Neural crest cell (in vitro differentiated cells): ENCODE measurements at places on chromosomes 16 and 17.

DNA sequence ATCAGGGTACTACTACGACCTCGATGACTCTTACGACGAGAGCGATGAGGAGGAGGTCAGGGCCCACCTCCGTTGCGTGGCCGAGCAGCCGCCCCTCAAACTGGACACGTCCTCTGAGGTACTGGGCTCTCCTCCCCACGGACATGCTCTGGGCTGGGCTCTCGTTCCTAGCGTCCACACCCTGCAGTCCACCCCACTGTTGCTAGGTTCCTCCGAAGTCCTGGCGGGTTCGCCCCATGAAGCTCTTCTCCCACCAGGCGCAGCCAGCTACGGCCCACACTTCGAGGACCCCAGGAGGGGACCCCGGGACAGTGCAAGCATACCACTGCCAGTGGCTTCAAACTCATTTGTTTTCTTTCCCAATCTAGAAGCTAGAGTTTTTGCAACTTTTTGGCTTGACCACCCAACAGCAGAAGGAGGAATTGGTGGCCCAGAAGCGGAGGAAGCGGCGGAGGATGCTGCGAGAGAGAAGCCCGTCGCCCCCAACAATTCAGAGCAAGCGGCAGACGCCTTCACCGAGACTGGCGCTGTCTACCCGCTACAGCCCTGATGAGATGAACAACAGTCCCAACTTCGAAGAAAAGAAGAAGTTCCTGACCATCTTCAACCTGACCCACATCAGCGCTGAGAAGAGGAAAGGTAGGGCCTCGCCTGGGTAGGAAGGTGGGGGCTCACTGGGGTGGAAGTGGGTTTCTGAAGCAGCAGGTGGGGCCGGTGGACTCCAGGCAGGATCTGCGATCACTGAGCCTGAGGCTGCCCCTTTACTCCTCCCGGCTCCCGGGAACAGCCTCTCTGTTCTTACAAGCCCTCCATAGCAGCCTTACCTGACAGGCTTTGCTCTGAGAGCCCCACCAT is 25.6 kb downstream of the GINS2 start:
- no peak for DNase-seq

DNA sequence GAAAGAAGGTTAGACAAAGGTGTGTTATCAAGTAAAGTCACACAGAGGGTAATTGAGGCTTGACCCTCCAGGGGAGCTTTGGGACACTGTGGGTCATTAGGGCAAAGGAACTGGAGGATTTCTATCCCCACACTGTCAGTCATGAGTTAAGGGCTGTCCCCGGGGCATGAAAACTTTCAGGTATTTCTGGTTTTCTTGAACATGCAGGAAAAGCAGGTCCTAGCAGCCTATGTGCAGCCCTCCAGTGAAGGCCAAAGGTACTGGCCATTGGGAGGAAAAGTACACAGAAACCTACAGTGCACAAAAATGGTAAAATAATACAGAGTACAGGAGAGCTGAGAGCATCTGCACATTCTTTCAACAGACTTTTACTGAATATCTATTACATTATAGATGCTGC is 44.4 kb upstream of the SCNN1B start:
- DNase-seq, result no peak

GRCh38 chr17:57834146-57834741 is 15.6 kb downstream of the MRPS23 start:
- no peak for DNase-seq

GRCh38 chr17:57551321-57552079 is 193.6 kb downstream of the CCDC182 start:
- DNase-seq, result no peak

DNA sequence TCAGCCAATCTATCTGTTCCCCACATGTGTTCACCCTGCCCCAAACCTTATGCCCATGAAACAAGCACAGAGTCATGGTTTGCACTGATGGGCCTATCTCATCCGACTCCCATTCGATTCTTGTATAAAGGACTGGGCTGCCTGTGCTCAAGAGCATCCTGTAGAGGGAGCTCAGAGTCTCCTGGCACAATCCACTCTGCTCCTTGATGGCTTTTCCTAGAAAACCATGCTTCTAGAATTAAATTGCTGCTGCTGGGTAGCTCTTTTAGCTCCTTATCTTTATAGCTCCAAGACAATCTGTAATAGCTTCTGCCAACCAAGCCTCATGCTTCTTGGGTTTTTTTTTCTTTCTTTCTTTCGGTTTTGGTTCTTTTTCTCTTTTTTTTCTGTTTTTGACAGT is 9.7 kb downstream of the ZNF19 start:
- no peak for DNase-seq
